Left kidney (tissue), 8 donors: ENCODE measurements at places on chromosomes 6 and 20.

GRCh38 chr6:3938715-3939367, 89.7 kb downstream of the FAM50B start:
- no peak for DNase-seq

DNA sequence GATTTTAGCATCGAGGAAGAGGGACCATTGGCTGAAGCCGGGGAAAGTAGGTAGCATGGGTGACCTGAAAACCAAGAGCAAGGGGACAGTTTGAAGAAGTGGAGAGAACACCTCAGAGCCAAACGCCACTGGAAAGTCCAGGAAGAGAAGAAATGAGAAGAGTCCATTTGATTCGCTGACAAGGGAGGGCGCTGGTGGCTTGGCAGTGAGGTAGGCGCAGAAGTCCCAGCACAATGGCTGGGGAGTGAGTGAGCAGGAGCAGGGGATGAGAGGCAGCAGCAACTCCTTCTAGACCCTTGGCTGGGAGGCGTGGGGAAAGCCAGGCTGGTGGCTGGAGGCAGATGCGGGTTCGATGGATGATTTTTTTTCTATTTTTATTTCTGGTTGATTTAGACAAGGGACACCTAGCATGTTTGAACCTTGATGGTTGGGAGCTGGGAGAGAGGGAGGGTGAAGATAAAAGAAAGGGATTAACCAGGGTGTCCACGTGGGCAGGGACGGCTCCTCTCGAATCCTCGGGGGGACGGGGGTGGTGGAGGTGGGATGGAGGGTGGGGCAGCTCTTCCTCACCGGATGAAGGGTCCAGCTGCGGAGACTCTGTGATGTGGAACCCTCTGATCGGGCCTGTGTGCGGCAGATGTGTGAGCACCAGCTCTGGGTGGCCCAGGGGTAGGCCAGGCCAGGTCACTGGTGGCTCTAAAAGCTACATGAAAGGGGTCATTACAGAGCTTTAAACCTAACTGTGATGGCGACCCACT, 164.2 kb downstream of the NFATC2 start:
- DNase-seq: no peak

- DNase-seq: no peak
Observed at GRCh38 chr20:24490598-24490997, 21.2 kb downstream of the SYNDIG1 start.

DNA sequence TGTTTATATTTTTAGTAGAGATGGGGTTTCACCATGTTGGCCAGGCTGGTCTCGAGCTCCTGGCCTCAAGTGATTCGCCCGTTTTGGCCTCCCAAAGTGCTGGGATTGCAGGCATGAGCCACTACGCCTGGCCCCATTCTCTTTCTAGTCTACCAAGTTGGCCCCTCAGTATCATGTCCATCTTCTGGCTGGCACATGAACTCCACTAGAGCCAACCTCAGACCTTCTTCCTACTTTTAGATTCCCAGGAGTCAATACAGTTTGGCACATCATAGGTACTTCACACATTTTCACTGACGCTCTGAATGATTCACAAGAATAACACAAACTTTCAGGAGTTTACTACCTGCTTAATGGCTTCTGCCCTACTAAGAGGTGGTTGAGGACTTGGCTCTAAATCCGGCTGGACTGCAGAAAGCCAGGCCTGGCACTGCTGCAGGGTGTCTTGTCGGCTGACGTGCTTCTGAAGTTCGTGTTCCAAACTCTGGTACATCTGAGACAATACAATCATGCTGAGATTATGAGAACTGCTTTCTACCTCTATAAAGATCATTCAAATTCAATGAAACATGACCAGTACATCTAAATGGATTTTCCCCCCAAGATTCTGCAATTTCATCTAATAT, 293.3 kb downstream of the SYNE1 start:
- DNase-seq: no peak

DNA sequence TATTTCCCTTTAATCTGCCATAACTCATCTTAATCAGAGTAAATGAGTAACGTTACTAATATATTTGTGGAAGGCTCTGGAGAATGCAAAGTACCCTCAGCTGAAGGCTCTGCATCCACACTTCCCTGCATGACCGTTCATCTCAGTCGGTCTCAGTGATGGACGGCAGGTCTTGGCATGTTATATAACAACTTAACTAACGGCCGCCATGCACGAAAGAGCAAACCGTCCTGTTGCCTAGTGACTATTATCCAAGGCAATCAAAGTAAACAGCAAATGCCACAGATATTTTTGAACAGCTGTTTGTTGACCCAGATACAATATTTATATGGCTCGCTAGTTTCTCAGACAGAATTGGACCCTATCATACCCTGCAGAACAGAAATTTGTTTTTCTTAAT, 194.9 kb upstream of the SMLR1 start:
- DNase-seq: peak; percentile 18

DNA sequence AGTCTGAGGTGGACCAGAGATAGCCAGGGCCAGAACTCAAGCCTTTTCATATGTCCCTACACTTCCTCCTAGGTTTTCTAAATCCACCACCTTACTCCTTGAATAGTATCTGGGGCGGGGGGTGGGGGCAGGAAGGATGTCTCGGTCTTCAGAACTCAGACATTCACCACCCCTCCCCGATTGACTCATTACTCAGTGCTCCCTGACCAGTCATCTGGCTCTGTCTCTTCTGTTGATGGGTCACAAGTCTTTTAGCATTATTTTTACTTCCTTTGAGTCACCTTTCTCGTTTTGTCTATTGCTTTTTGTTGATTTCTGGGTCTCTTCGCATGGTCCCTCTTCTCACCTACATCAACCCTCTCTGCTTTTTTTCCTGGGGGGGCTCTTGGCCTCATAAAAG, 23.3 kb downstream of the NOX3 start:
- DNase-seq: no peak

DNA sequence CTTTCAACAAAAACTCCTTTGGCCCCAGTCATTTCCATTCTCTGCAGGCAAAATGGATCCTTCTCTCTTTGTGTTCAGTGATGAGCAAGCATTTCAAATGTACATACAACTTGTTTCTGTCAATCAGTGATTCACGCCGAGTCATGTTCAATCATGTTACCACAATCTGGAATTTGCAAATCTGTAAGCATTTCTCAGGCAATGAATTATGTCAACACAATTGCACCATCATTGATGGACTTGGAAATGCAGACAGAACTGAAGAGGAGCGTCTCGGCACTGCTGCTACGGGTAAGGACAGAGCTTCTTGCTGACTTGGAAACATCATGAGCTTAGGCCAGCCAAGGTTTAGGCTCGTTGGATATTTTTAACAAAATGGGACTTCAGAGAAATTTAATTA, 132.8 kb upstream of the AGPAT4 start:
- no peak for DNase-seq

GRCh38 chr6:159836718-159837490, 36.8 kb downstream of the PNLDC1 start:
- DNase-seq: no peak

- no peak for DNase-seq
Observed at GRCh38 chr20:49115564-49115963, 69.5 kb downstream of the CSE1L start.

DNA sequence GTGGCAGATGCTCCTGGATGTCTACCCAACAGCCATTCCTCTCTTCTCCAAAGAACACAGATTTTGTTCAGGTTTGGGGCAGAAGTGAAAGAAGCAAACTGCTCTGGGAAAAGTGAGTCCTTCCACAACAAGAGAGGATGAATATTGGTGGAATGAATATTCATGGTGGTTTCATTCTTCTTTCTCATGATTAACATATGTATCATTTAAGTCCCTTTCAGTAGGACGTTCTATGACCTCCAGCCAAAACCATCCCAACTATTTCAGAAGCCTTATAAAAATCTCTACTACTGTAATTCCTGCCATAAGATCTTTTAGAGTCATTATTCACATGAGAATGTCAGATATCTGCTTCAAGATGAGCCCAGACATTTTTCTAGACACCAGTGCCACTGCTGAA, 44.4 kb downstream of the MDN1 start:
- no peak for DNase-seq

- no peak for DNase-seq
Observed at GRCh38 chr6:158545043-158545966, 14.6 kb upstream of the TMEM181 start.

GRCh38 chr20:34931771-34932170, 23.8 kb downstream of the GSS start:
- no peak for DNase-seq

DNA sequence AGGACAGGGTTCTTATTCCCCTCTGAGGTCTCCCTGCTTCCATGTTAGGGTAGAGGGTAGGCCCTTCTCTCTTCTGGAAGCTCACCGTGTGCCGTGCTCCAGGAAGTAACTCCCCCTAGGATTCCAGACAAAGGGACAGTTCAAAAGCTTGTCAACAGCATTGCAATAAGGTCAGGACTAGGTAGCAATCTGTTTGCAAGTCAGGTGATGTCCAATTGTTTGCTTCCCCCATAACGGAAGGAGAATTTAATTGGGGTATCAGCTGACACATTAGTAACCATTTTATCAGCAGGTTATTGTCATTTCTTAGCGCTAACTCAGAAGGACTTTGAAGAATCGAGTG, 41.9 kb downstream of the SYNJ2 start:
- DNase-seq: no peak

- no peak for DNase-seq
Observed at GRCh38 chr6:170099387-170099786, 191.5 kb downstream of the DLL1 start.

GRCh38 chr6:19925533-19925932, 88.4 kb downstream of the ID4 start:
- no peak for DNase-seq

DNA sequence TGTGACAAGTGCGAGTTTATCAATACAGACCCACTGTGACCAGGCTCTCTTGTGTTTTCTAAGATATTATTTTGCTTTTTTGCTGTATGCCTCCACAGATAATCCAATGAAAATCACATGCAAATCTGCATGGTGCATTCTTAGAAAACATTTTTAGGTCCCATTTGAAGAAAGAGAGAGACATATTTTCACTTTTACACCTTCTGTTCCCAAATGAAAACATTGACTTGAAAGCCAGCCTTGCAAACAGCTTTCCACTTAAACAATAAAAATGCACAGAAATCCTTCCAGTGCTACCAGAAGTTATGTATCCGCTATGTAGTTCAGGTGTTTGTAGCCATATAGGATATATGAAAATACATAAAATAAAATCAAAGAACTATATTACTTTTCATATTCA, 618.0 kb downstream of the CDH26 start:
- DNase-seq: no peak

DNA sequence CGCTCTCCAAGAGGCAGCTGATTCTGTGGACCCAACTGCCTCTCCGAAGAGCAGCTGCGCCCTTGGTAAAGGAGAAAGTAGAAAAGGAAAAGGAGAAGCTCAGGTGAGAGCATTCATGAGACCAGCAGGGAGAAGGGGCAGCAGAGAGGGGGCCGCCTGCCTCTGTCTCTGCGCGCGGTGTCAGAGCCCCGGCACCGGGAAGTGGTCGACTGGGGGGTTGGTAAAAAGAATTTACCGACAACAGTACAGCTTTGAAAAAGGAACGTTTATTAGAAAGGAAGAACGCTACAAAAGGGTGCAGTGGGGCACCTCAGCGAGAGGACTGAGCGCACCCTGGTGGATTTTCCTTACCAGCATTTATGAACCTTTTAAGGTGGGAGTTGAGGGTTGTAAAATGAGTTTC, 61.9 kb downstream of the GPR6 start:
- DNase-seq: peak; percentile 37

GRCh38 chr6:69732640-69733039, 64.2 kb downstream of the LMBRD1 start:
- no peak for DNase-seq

- no peak for DNase-seq
Observed at GRCh38 chr20:17793986-17794385, 94.2 kb downstream of the BANF2 start.

- no peak for DNase-seq
Observed at GRCh38 chr6:167797011-167797471, 29.7 kb upstream of the AFDN start.

DNA sequence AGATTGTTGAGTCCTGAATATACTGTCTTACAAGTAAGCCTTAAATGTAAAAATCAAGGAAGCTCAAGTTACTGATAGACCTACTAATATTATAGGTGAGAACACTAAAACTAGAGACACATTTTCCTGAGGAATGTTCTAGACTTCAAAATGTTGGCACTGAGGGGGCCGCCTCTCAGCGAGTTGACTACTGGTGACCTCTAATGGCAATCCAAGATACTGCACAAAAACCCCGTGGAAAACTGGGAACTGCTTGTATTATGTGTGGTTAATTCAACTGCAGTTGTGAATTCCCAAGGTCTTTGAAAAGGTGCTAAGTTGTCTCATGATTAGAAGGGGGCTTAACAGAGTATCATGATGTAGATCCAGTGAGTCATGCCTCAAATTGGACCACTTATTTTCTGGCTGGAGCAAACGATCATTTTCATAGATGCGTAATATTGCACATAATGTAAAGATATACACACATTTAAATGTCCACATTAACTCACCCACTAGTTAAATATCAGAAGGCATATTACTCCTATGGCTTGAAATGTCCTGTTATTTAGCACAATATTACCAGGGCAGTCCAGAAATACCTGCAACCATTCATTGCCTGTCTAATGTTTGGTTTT, 336.2 kb downstream of the FOXA2 start:
- no peak for DNase-seq
